T-helper 17 cell (primary cell): ENCODE measurements at places on chromosomes 7 and 10. TPM values are rescaled to one million over a fixed set of nuclear protein-coding genes. Genes with fewer than 3 reads are reported as not detected.

GRCh38 chr7:5638994-5639393 is 142.5 kb downstream of the RNF216 start:
- DNase-seq, result no peak

- peak; percentile 46 for DNase-seq
These were observed 1.1 kb upstream of the HBP1 start for GRCh38 chr7:107167483-107168232.

DNA sequence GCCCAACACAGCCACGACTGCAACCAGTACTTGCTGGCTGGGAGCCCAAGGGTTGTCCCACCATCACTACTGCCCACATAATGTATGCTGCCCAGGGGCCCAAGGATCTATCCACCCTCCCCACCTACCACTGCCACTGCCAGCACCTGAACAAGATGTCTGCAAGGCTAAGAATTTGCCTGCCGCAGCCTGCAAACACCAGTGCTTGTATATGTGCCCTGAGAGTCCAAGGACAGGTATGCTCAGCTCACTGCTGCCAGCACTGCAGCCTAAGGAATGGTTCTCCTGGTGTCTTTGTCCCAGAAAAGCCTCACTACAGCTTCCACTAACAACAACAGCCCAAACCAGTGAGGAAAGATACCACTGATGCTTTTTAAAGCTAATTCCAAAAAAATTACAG is 1174.0 kb downstream of the SORCS1 start:
- no peak for DNase-seq

DNA sequence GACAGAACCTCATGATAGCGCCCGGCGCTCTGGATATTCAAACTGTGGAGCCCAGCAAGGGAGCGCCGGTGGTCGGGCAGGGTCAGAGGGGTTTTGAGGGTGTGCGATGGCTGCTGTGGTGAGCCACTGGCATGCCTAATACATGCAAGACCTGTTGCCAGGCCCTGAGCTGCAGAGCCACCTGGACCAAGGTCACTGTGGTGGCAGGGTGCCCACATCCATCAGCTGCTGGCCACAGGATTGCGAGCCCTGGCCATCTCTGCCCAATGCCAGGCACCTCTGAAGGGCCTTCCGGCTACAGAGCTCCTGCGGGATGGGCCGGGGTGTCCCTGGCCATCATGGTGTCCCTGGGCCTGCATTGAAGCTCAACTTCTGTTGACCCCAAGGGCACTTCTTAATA is 123.0 kb upstream of the TNRC18 start:
- DNase-seq, result no peak

DNA sequence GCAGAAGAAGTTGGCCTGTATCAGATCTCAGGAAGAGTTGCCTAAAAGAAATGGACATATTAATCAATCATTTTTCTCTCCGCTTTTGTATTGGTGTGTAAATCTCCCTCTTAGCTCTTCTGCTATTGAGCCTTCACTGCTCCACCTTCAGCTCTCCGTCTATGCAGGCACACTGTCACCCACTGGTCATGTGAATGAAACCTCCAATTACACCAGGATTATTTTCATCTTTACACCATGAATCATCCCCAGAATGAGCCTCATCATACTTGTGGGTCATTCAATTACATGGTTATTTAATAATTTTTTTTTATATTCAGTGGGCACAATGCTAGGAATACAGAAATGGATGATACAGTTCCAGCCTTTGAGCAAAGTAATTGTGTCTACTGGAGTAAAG is 92.6 kb downstream of the LRRC4 start:
- DNase-seq, result no peak

DNA sequence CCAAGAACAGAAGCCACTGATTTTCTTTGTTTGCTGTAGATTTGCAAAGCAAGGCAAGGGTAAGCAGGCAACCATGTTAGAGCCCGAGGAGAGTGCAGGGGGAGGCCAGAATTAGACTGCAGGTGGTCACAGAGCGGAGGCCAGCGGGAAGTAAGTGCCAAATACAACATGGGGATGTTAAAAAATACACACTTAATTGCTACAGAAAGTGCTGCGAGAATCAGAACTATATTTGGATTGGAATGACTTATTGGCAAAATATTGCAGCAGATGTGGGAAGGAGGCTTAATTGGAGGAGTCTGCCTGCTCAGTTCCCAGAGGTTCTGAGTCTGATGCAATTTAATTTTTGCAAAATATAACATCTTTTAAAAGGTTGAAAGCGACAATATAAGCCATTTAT is 49.7 kb upstream of the ADCY1 start:
- DNase-seq, result no peak

DNA sequence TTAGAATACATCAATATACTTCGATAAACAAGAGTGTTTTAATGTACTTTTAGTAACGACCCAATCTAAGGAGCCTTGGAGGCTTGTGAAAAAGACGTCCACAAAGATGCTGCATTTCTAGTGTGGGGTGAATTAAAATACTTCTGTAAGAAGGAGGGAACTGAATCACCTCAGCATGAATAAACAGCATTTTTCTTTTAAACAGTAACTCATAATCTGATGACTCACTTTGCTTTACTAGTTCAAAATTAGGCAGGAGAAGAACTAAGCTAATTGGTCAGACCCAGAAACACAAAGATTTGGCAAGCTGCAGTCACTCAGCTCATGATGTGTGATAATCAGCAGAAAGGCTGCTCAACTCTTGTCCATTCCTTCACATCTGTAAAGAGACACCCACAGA is 24.2 kb downstream of the NCOA4 start:
- no peak for DNase-seq

- DNase-seq, result no peak
These were observed 88.1 kb upstream of the KMT2C start for GRCh38 chr7:152523916-152524315.

GRCh38 chr10:99913831-99914235 is 95.9 kb downstream of the DNMBP start:
- DNase-seq, result no peak

GRCh38 chr10:113751181-113751732 is at the start of gene PLEKHS1:
Gene PLEKHS1, plus strand, starts transcription at chr10:113751682. Its CDS starts 3,596 bp downstream, at chr10:113755278.
- DNase-seq, result no peak

DNA sequence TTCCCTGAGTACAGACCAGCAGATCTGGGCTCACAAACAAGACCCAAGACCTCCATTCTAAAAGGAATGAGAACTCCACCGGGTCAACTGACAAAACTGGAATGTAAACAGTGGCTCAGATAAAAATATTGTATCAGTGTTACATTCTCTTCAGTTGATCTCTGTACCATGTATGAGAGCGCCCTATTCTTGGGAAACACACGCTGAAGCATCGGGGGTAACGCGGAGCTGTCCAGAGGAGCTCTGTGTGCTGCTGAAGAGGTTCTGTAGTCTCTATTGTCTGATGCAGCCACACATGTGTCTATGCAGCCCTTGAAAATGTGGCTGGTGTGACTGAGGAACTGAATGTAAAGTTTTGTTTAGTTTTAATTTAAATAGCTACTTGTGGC is 39.7 kb downstream of the HIPK2 start:
- no peak for DNase-seq

DNA sequence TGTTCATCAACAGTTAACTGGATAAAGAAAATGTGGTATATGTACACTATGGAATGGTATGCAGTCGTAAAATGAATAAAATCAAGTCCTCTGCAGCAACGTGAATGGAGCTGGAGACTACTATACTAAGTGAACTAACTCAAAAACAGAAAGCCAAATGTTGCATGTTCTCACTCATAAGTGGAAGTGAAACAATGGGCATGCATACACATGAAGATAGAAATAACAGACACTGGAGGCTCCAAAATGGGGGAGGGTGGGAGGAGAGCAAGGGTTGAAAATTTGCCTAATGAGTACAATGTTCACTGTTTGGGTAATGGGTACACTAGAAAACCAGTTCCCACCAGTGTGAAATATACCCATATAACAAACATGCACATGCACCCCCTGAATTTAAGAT is 179.5 kb downstream of the ZWINT start:
- DNase-seq, result no peak

DNA sequence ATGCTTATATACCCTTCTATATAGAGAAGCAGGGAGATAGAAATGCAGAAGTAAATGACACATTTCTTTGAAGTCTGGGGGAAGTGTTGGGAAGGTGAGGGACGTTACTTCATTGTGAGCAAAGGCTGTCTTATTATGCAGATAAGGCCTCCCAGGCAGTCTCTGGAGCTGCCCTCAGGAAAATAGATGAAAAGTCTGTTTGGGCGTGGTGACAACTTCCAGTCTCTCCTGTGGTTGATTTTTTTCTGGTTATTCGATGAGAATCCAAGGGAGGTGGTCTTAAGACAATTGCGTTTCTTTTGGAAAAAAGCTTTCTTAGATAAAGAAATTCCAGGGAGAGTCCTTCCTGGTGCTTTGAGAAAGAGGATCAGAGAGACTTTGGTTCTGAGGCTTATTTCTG is 84.0 kb downstream of the NEUROD6 start:
- DNase-seq, result no peak

DNA sequence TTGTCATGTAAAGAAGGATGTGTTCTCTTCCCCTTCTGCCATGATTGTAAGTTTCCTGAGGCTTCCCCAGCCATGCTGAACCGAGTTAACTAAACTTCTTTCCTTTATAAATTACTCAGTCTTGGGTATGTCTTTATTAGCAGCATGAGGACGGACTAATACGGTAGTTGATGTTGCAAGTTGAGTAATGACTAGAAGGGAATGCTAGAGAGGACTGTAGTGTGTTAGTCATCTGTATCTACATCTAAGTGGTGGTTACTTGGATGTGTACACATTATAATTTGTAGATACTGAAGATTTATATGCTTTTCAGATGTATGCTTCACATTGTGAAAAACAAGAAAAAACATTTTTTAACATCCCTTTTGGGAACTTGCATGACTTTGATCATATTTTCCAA is 244.6 kb downstream of the POLR1F start:
- DNase-seq, result no peak

SLC26A5 gene
- not detected for total RNA-seq

ETV1 gene
- 0.55 TPM for total RNA-seq

PRDX3 gene
- total RNA-seq, result 17.1 TPM

CALCR gene
- not detected for total RNA-seq

GPR37 gene
- not detected for total RNA-seq

SLC39A12 gene
- not detected for total RNA-seq

TMEM270 gene
- not detected for total RNA-seq

CYP26C1 gene
- 0.18 TPM for total RNA-seq

JCAD gene
- total RNA-seq, result not detected

ARHGEF35 gene
- not detected for total RNA-seq

MKI67 gene
- 1.3 TPM for total RNA-seq
